ENCODE measurements at places on chromosomes 16 and 17.

DNA sequence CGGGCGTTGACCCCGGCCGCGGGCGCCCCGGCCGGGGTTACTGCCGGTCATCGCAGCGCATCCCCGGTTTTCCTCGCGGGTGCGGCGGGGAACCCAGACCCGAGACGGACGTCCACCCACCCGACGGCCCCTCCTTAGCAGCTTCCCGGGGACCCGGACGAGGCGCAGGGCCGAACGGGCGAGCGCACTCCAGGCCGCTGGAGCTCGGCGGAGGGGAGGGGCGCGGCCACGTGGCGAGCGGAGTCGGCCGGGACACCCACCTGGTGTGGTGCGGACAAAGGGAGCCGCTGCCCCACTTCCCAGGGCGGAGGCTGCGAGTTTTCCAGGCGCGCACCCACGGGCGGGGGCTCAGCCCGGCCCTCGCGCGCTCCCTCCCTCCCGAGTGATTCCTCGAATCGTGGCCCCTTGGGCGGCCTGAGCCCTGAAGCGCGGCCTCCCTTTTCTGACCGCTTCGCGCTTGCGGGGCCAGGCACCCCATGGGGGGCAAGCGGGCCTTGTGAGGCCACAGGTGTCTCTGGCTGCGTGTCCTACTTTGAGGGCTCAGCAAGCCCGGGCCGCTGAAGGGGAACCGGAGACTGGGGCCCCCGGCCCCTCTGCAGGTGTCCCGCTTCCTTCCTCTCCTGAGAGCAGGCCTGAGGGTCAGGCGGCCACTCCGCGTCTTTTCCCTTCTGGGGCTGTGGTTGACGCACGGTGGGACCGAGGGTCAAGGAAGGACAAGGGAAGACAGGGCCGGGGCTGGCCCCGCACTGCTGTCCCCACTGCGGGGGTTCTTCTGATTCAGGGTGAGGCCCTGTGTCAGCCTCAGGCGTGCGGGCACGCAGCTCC, 1.1 kb upstream of the FASN start:
- no peak for DNase-seq

DNA sequence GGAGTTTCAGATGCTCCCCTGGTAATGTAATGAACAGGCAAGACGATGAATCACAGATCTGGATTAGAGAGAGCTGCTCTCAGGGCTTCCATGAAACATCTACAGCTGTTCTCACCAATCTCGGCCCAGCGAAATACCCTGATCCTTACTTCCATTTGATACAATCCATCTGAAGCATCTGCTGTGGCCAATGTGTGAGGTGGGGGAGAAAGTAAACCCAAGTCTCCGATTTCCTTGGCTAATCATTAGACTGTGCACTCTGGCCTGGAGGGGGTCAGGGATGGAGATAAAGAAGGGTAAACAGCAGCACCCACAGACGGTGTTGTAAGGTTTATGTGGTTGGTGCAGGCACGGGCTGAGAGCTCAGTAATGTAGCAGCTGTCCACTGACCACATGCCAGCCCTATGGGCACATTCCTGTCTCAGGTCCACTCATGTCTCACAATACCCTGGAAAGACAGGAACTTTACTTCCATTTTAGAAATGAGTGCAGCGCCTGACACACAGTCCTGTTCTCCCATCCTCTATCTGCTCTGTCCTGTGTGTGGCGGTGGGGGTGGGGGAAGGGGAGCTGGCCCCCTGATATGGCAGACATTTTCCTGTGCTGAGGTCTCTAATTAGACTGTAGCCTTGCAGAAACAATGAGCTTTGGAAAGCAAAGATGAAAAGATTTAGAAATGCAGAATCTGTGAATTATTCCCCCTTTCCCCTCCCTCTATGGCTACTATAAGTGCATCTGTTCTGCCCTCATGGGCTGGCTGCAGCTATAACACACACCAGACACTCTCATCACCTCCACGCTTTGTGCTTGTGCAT, 48.3 kb upstream of the ERN1 start:
- DNase-seq = no peak

- no peak for DNase-seq
Measured at GRCh38 chr16:55529018-55529417, 20.1 kb downstream of the LPCAT2 start.

DNA sequence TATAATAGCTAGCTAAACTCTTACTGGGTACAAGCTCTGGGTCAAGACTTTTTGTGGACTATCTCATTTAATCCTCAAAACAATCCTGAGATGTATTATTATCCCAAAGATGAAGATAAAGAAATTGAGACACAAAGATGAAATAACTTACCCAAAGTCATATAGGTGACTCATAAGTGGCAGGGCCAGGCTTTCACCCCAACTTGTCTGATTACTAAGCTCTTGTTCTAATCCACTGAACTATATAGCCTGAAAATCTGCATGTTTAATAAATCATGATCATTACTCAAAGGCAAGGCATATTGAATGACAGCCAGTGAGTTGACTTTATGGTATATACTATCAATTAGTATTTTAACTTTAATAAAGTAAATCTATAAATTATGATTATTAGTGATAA, 77.4 kb downstream of the SKAP1 start:
- DNase-seq = no peak

- DNase-seq = no peak
Measured at GRCh38 chr16:177394-177822, 928 bp downstream of the HBA1 start.

GRCh38 chr17:35022536-35023063, 40.9 kb downstream of the RFFL start:
- peak; percentile 79 for DNase-seq

- DNase-seq = no peak
Measured at GRCh38 chr17:57295526-57296023, 39.3 kb downstream of the MSI2 start.

GRCh38 chr17:72079700-72080099, 41.1 kb upstream of the SOX9 start:
- no peak for DNase-seq

DNA sequence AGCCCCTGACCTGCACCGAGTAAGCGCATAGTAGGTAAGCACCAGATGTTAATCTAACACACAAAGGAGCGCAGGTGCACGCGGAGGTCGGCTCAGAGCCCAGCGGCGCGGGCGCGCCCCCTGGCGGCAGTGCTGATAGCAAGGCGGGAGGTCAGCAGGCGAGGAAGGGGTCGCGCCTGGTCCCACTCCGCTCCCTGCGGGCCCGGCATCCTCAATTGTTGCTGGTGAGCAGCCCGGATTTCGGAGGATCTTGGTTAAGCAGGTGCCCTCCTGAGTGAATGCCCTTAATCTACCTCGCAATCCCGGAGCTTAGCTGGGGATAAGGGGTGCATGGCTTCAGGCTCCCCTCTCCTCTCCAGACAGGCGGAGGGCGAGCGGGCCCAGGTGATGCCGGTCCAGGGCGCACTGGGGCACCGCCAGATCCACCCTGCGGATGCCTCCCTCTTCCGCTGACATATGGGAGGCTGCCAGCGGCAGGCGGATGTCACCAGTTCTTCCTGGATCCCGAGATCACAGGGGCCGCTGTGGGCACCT, 4.0 kb upstream of the WNT3 start:
- DNase-seq = no peak

GRCh38 chr16:75733305-75734211, 7.3 kb upstream of the CPHXL start:
- no peak for DNase-seq

GRCh38 chr16:66020642-66021041, 345.8 kb upstream of the CDH5 start:
- no peak for DNase-seq

GRCh38 chr16:13672196-13672595, 247.8 kb upstream of the ERCC4 start:
- no peak for DNase-seq

DNA sequence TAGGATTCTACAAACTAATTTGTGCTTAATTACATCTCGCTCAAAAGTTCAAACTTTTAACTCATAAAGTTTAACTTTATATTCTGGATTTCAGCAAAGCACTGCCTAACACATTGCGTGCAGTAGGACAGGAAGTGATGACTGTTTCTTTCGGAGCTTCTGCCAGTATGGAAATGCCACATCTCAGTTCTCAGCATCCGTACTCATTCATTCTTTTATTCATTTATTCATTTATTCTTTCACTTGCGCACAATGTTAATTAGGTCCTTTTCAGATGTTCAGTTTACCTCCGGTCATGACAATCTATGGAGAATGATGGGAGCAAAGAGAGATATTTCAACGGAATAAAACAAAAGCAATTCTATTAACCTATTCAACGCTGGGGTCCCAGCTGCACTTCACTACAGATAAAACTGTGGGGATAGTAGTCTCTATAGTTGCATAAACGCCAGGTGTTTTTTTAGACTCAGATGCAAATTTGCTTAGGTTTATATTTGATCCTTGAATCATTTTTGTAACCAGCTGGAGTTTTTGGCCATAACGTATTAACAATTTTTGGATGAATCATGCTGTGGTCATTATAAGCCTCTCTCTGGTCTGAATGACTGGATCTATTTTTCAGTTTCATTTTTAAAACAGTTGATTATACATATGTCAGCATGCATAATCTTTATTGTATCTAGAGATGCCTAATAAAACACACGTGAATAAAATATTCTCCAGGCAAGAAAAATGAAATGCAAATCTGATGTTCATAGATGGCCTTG, 143.9 kb downstream of the KCNJ2 start:
- DNase-seq = peak; percentile 60

DNA sequence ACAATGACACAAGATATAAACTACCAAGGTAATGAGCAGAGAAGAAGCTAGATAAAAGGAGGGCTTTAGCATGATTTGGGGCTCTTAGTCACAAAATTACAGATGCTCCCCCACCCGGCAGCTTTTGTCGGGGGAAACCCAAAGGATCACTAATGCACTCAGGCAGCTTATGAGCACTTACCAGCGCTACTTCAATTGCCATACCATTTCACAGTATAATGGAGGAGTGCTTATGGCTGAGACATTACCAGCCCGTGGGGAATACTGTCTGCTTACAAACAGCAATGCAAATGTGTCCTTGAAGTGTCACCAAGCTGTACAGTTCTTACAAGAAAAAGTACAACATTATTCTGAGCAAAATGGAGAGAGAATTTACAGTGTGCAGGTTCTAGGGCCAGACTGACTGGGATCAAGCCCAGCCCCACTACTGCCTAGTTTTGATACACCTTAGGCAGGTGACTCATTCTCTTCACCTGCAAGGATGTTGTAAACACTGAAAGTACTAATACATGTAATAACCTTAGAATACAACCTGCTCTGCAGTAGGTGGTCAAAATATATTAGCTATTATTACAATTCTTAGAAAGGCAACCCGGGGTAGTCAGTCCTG, 16.3 kb downstream of the ANKFY1 start:
- no peak for DNase-seq

DNA sequence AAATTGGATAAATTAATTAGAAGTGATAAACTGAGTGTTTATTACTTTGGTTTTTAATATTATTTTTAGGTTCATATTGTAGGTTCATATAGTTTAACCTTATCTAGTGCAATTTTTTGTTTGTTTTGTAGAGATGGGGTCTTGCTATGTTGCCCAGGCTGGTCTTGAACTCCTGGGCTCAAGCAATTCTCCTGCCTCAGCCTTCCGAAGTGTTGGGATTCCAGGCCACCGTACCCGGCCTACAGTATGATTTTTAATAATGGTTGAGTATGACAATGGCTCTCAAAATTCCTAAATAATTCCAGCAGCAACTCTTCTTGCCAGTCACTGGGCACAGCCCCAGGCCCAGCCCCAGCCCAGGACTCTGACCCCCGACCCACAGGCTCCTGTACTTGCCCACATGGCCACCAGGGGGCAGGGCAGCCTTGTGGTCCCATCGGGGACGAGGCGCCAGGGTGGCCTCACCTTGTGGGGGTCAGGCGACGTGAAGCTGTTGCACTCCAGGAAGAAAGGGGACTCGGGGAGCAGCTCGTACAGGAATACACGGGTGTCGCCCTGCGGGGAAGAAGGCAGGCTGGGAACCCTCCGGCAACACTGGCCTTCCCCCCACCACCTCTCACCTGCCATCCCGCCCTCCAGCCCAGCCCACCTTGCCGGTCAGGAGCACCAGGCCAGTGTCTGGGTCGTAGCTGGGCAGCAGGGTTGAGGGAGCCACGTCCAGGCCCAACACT, 7.9 kb upstream of the PAM16 start:
- DNase-seq = no peak

DNA sequence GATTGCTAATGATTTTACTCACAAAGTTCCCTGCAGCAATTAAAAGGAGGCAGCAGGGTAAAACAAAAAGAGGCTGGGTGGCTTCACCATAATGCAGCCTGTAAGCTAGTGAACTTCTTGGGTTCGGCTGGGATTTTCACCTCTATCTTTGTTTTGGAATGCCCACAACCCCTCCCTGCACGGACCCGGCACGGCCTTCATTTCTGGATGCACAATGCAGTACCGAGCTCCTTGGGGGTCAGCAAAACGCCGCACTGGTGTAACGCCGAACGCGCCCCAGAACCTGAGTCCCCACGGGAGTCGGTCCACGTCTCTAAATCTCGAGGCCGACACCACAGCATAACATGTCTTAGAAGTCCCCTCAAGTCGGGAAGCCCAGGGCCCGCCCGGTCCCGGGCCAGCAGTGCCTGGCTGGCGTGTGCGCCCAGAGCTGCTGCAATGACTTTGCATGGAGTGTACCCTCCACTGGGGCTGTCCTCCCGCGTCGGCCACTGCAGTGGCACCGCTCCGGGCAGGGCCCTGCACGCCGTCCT, 759 bp downstream of the UBE2O start:
- no peak for DNase-seq

- no peak for DNase-seq
Measured at GRCh38 chr16:87441886-87442580, 49.9 kb downstream of the MAP1LC3B start.

DNA sequence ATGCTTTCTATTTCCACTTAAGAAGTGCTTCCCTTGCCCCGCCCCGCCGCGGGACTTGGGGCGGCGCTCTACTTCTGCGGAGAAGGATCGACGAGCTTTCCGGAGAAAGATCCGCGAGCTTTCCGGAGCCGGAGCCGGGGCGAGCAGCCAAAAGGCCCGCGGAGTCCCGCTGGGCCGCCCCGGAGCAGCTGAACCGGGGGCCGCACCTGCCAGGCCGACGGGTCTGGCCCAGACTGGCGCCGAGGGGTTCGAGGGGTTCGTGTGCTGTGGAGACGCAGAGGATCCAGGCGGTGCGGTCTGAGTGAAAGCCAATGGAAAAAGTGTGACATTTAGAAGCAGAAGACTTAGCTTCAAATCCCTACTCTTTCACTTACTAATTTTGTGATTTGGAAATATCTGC, 50.8 kb downstream of the TBC1D26 start:
- DNase-seq = no peak

DNA sequence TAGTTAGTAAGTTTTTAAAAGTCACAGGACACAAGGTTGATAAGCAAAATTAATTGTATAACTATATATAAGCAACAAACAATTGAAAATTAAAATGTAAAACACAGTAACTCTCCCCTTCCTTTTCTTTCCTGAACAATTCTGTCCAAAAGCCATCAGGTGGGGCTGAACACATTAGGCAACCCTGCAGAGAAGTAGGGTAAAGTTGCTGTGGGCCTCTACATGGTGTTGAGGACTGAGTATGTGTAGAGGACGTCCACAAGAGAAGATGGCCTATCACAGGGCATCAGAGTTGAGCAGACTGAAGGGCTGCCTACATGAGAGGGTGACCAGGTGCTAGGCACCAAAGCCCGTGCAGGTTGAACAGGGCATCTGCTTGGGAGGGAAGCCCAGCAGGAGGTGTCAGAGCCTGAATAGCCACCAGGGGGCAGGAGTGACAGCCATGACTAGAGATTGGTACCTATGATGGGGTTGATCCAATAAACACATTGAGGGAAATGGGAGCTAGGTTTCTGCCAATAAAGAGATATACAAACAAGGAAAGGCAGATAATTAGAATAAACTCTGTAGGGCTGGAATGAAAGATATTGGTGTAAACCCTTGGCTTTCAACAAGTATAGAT, 415.1 kb downstream of the NPIPA8 start:
- DNase-seq = peak; percentile 18

- no peak for DNase-seq
Measured at GRCh38 chr17:56810891-56811775, 22.6 kb downstream of the C17orf67 start.

GRCh38 chr17:52027620-52028295, 130.8 kb downstream of the CA10 start:
- no peak for DNase-seq
